Anterior cingulate cortex (tissue), 58 donors: ENCODE measurements at places on chromosomes 3 and 15.

DNA sequence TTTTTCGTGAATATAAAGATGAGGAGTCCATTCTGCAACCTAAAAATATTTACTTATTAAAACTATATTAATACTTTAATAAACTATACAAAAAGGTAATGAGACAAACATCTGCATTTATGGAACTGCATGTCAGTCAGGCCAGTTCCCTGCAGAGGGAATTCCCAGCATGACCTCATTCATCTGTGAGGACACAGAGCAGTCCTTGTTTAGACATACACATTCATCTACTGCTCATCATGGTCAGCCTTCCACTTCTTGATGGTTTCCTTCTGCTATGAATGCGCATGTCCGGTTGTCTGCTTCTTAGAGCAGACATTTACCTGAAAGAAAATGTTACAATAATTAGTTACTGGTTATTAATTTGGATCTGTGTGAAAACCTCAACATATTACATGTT, 3.3 kb upstream of the ACTR8 start:
- DNase-seq = no peak

DNA sequence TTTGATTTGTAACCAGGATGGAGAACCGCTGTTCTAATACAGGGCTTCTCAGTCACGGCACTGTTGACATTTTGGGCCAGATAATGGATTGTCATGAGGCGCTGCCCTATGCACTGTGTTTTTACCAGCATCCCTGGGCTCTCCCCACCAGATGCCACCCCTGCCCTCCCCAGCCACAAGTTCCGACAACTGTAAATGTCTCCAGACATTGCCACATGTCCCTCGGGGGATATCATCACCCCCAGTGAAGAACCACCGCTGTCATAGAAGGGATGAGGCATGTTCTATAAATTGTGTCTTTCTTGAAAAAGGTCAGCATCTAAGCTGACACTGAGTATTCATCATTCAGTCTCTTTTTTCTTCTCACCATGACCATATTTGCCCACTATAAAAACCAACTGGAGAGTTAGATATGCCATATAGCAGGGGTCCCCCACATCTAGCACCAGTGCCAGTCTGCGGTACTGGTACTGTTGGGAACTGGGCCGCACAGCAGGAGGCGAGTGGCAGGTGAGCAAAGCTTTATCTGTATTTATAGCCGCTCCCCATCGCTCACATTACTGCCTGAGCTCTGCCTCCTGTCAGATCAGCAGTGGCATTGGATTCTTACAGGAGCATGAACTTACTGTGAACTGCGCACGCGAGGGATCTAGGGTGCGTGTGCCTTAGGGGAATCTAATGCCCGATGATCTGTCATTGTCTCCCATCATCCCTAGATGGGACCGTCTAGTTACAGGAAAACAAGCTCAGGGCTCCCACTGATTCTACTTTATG, 260.5 kb upstream of the ST8SIA2 start:
- no peak for DNase-seq

DNA sequence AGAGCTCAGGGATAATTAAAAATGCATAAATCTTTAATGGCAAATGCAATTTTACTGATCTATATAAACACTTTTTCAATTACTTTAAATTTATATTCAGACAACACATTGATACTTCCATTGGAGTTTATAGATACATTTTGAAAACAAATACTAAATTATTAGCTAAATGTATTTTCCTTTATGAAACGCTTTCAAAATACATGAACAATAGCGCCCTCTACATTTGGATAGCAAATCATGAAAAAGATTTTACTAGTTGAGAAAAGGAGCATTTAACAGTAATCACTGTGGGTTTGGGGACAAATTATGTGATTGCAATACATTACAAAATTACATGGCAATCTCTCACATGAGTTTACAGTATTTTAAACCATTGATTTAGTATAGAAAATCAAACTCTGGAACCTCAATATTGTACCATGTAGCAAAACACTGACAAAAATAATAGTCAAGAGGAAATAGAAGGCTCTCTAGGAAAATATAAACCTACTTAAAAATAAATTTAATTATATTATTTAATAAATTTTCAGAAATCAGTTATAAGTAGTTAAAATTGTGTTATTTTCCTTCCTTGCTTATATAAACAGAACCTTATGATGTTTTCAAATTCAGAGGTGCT, 207.9 kb downstream of the ZIC1 start:
- DNase-seq = no peak

- no peak for DNase-seq
Measured at GRCh38 chr3:128100161-128100560, 23.5 kb downstream of the RUVBL1 start.

DNA sequence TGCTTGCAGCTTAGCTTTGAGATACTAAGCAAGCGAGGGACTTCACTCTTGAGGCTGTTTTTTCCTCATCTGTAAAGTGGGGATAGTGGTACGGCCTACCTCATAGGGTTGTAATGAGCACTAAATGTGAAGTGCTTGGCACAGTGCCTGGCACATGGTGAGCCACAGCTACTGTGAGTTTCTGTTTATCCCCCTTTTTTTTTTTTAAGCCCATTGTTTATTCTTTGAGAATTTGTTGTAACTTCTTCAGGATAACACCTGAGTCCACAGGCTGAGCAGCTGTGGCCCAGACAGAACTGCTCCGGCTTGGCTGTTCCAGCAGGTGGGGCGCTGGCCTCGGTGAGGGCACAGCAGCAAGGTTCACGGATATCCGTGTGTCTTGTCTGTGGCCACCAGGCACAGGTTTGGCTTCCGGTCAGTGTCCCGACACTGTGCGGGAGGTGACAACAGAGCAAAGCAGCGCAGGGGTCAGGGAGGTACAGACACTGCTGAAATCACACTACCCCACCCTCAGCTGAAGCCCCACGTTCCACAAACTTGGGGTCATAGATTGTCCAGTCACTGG, 7.3 kb upstream of the ISG20 start:
- DNase-seq = no peak

- DNase-seq = no peak
Measured at GRCh38 chr3:50620820-50621219, 3.9 kb downstream of the MAPKAPK3 start.

DNA sequence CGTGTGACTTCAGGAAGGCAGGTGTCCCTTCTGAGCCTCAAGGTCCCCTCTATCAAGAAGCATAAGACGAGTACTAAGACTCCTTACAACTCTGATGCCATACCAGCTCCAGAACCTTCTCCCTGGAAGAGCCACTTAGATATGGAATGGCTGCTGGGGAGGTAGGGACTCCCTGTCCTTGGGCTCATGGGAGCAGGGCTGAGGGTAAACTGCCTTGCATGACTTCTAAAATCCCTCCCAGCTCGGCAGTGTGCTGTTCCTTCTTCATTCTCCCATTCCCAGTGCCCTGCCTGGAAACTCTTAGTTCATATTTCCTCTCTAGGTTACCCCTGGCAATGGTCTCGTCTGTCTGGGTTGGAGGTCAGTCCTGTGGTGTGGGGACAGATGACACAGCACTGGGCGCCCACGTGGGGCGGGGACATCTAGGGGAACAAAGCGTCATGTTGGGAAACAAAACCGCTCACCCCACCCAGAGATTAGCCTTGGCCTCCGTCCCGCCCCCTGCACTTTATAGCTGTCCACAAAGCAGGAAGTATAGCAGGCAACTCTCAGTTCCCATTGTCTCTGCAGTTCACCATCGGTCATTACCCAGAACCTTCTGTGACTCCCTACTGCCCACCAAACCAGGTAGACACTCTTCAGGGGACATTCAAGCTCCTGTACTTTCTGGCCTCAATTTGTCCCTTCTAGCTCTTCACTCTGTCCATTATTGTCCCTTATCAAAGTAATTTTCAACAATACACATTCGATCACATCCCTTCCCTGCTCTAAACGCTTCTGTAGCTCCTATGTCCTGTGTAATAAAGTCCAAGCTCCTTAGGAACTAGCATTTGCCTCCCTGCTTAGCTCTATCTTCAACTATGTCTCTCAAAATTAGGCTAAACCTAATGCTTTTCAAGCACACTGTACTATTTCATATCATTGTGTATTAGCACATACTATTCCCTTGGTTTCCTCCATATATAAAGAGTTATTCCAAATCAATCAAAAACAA, 73.8 kb downstream of the IQSEC1 start:
- DNase-seq = peak; percentile 40

DNA sequence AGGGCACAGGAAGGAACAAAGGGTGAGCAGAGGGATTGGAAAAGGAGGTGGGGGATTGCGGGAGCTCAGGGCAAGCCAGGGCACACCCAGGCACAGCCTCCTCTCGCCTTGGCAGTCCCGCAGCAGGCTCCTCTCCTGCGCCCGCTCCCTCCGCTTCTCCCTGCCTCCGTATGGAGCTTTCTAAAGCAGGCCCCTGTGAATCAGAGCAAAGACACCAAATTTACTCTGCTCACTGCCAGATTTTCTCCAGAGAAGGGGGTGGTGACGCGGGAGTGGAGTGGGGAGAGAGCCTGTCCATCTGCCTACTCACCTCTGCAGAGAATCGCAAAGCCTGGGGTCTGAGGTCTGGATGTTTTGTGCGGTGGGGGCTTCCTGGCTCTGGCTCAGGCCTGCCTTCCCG, 20.0 kb downstream of the ATP2B2 start:
- DNase-seq = no peak

- DNase-seq = peak; percentile 30
Measured at GRCh38 chr3:161372321-161373260, 1.3 kb upstream of the SPTSSB start.

GRCh38 chr15:50181201-50181968, 611 bp upstream of the SLC27A2 start:
- DNase-seq = no peak

DNA sequence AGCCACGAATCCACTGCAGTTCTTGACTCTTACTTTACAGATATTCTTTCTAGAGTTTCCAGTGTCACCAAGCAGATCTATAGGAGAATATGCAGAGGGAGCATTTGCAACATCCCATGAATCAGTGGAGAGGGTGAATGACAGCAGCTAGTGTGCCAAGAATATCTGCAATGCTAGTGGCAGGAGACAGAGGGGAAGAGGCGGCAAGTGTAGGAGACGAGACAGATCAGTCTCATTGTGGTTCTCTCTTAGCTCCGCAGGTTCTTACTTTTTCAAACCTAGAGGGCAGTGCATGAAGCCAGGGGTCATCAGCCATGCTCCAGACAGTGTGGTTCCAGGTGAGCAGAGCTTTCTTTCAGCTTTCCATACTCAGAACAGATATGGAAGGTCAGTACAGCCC, 744 bp downstream of the ZNF619 start:
- peak; percentile 6 for DNase-seq
